Right hindlimb (tissue), 1 donor: ENCODE measurements at places on chromosomes 12 and 14.

- DNase-seq: no peak
Observed at GRCh38 chr14:104942586-104942985, 17.9 kb downstream of the PLD4 start.

DNA sequence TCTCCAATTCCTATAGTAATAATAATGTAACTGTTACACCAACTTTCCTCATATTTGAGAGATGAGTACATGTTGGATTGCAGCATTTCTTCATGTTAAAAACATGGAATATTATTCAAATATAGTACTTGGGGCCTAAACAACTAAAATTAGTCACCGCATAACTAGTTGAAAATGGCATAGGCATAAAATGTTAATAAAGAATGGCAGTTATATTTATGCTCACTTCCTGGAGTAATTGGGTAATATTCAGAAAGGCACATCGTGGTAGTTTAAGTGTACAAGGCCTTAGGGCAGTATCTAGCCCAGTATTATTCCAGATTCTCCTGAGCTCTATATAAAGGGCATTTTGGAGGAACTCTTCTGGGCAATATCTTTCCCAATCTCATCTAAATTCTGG lies 46.0 kb downstream of the ERGIC2 start:
- no peak for DNase-seq

DNA sequence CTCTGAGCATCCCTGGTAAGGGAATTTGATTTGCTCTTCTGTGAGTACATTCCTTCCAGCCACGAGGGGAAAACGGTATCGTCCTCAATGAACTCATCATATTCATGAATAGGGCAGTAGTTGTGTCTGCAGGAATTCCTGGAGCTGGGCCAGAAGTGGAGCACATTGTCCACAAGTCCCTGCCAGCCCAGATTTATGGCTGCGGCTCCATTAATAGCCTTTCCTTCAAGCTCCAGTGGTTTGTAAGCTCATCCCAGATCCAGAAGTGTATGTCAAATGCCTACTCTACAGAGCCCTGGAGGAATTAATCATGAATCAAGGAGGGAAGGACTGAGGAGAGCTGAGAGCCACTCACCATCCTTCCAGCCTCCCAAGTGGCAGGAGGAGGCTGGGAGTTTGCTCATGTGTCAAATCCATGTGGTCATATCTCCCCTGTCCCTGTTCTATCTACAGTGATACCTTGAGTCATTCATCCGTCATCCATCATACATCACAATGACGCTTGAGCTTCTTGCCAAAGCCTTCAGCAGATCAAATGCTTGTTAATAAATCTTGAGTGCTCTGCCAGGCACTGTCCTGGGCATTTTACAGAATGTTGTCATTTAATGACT lies 65.5 kb downstream of the SVOP start:
- DNase-seq: peak; percentile 22

GRCh38 chr12:130876758-130877157 lies 4.9 kb downstream of the RAN start:
- no peak for DNase-seq

GRCh38 chr12:4424422-4424821 lies 21.2 kb downstream of the FGF6 start:
- no peak for DNase-seq

DNA sequence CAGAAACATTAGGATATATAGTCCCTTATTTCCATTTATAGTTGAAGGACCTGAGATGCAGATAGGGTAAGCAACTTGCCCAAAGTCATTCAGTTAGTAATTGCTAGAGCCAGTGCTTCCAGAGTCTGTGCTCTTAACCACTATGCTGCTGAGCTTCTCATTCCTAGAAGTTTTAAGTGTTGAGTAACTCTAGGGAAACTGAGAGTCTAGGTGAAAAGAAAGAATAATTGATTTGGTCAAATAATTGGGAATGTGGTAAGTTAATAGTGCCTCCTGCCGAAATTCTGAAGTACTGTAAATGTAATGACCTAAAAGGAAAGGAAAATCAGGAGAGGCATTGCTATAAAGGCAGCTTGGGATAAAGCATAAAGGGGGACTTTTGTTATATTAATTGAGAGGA lies 14.1 kb downstream of the PYROXD1 start:
- no peak for DNase-seq

DNA sequence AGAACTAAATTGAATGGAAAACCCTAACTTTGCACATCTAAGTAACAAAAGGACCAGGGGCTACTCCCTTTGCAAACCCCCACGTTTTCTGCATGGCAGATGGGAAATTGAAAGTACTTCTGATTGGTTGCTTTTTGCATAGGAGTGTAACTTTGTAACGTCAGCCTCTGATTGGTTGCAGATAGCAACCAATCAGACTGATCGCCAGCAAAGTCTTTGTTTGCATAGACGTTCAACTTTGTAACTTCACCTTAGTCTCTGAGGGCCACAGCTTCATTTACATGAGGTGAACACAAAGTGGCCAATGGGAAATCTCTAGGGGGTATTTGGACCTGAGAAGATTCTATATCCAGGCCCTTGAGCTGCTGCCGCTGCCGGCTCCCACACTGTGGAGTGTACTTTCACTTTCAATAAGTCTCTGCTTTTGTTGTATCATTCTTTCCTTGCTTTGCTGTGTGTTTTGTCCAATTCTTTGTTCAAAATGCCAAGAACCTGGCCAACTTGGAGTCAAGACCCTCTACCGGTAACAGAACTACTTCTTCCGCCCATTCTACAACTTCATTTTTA lies 102.5 kb upstream of the PRICKLE1 start:
- no peak for DNase-seq

- DNase-seq: no peak
Observed at GRCh38 chr12:9741726-9742125, 8.8 kb upstream of the CLECL1 start.

GRCh38 chr12:108477055-108477880 lies 37.8 kb upstream of the FICD start:
- no peak for DNase-seq

DNA sequence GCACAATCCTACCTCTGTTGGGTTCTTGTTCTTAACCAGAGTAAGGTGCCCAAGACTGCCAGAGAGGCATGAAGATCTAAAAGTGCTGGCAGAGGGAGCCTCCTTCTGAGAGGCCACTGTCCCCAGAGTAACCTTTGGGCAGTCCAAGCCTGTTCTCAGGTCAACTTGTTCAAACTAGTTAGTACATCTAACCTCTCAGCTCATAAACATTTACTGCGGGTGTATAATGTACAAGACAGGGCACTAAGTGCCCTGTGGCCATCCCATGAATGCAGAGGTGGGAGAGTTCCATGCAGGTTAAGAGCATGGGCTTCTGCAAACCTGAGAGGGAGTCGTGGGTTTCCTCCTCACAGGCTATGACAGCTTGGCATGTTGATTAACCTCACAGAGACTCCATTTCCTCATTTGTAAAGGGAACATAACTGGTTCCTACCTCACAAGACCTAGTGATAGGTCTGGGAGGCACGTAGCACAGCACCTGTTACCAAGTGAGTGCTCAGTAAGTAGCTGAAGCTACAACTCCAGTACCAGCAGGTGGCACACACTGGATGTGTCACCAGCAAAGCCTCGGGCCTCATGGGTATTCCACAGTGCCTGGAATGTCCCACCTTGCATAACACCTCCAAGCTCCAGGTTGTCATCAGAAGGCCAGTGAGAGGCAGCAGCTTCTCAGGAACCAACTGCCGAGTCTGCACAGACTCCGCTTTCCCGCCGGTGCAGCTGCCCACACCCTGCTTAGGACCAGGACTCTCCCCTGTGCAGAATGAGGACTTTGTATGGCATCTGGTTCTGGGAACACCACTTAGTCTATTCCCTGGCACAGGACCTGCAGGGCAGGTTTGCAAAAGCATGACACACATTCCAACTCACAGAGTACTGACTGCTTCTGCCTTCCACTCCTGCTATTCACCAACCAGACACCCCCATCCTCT lies 4.4 kb downstream of the VDR start:
- DNase-seq: no peak

DNA sequence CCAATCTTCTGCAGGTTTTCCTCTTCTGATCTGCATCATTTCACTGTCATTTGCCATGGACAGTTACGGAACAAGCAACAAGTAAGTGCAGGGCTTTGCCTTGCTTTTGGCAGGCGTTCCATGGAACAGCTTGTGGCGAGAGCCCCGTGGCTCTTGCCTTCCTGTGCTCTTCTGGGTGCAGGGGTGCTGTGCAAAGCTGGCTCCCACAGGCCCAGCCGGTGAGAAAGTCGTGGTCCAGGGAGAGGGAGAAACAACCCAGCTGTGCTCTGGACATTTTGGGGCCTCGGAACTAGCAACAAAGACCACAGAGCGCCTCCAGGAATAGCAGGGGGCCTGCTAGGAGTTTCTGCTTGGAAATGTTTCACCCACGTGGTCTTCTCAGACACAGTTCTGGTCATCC lies 164.7 kb downstream of the ADGRD1 start:
- peak; percentile 9 for DNase-seq

GRCh38 chr12:58764100-58764953 lies 156.0 kb downstream of the LRIG3 start:
- no peak for DNase-seq

- no peak for DNase-seq
Observed at GRCh38 chr14:104601786-104602185, 2.8 kb downstream of the TMEM179 start.

- DNase-seq: no peak
Observed at GRCh38 chr12:111330800-111331752, 37.8 kb downstream of the PHETA1 start.

- DNase-seq: peak; percentile 61
Observed at GRCh38 chr12:124761871-124762270, 101.8 kb downstream of the SCARB1 start.

DNA sequence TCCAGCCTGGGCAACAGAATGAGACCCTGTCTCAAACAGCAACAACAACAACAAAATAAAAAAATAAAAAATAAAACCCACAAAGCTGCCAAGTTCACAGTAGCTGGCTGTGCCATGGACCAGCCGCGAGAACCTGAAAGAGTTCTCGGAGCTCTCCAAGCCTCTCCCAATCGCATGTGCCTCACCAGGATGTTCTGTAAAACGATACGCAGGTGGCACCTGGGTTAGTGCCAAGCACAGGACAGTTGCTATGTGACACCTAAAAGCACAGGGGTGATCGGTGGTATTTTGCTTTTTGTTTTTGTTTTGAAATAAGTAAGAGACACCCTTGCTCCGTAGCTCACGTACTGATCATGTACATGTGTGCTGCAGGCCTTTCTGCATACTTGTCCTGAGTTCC lies 52.4 kb downstream of the RFLNA start:
- no peak for DNase-seq

DNA sequence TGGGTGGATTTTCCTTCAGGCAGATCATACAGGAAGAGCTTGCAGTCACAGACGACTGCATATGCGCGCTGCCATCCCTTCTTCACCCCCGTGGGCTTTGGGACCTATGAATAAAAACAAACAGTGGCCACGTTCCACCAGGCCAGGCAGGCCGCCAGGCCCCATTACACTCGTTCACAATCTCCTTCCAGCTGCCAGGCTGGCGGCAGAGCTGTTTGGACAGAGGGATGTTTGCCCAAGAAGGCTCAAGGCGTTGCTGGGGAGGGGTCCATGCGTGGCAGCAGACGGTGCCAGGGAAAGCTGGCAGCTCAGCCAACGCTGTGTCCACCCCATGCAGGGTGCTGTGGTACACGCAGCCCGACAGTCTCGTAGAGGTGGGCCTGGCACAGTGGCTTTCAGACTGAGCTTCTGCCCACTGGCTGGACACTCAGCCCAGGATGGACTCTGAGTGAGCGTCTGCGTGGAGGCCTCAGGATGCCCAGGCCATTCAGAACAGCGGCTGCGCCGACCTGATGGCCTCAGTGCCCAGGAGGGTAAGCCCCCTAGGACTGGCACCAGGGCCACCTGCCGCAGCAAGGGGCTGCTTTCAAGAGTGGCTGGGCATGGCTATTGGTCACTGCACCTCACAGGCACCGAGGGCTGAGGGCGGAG lies 27.5 kb downstream of the AMN start:
- DNase-seq: peak; percentile 43

GRCh38 chr12:52440821-52441319 lies 6.7 kb upstream of the KRT75 start:
- DNase-seq: no peak

- DNase-seq: no peak
Observed at GRCh38 chr14:50008562-50008961, 107.8 kb downstream of the VCPKMT start.

- DNase-seq: no peak
Observed at GRCh38 chr14:58919217-58919616, 269.2 kb upstream of the DAAM1 start.

GRCh38 chr12:32312049-32312670 lies 87.2 kb upstream of the FGD4 start:
- no peak for DNase-seq

GRCh38 chr12:105445249-105445648 lies 114.8 kb downstream of the C12orf75 start:
- no peak for DNase-seq

GRCh38 chr12:56591126-56591525 lies 39.0 kb downstream of the BAZ2A start:
- no peak for DNase-seq

GRCh38 chr12:77782766-77783165 lies 47.9 kb upstream of the NAV3 start:
- DNase-seq: no peak

DNA sequence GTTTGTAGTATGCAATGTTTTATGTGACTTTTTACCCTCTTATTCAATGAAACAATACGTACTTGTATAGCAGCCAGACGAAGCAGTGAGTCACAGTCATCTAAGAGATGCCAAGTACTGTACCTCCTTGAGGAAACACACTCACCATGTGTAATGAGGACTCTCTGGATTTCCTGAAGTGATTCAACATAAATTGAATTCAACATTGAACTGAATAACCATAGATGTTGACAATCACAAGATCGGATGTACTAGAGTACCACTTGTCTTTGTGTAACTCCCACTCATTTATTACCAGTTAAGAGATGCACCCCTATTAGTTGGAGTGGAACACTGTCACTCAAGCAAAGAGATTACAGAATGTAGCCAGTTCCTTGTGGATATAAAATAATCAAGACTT lies 175.2 kb upstream of the HMGA2 start:
- no peak for DNase-seq

DNA sequence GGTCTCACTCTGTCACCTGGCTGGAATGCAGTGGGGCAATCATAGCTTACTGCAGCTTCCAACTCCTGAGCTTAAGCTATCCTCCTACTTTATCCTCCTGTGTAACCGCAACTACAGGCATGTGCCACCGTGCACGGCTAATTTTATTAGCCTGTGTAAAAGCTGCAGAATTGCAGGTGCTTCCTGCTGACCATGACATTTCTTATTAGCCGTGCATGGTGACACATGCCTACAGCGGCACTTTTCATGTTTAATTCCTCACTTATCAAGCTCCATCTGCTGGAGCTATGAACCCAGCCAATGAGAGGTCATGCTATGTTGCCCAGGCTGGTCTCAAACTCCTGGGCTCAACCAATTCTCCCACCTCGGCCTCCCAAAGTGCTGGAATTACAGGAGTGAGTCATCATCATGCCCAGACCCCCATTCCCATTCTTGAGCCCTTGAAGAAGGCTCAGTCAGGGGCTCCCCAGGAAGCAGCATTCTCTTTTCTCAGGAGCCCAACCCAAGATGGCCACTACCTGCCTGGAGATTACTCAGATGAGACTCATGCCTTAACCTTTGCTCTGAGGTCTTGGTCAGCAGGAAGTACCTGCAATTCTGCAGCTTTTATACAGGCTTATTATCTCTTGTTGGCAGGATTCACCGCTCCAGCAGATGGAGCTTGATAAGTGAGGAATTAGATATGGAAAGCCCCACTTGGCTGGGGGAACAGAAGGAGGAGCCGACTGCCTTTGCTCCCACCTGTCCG lies 503.2 kb downstream of the MED13L start:
- no peak for DNase-seq
